A549 treated with dexamethasone at 1 μM for 4 hours (cell line): ENCODE measurements at places on chromosomes 1 and 21. TPM values are rescaled to one million over a fixed set of nuclear protein-coding genes. Genes with fewer than 3 reads are reported as not detected.

The INAVA gene
- total RNA-seq = 37.8 to 52.6 TPM (median 46.6 TPM) in 5 replicates

The AGTRAP gene
- 75.6 to 98.4 TPM (median 93.6 TPM) in 5 replicates for total RNA-seq

The AMY2A gene
- not detected in 5 replicates for total RNA-seq

The SSR2 gene
- 247 to 274 TPM (median 264 TPM) in 5 replicates for total RNA-seq

The NFIA gene
- 6.5 to 13.1 TPM (median 12.2 TPM) in 5 replicates for total RNA-seq

The SPRR2E gene
- not detected in 5 replicates for total RNA-seq

The RHD gene
- total RNA-seq = not detected in 5 replicates

The LCE2A gene
- not detected in 5 replicates for total RNA-seq

The CD48 gene
- not detected in 5 replicates for total RNA-seq

The FAM131C gene
- 12.6 to 20.3 TPM (median 19.8 TPM) in 5 replicates for total RNA-seq

The LEPR gene
- total RNA-seq = 2.0 to 3.9 TPM (median 3.1 TPM) in 5 replicates

The CHD1L gene
- 32.9 to 35.5 TPM (median 33.8 TPM) in 5 replicates for total RNA-seq
